Activated T-cell treated with anti-CD3 and anti-CD28 coated beads for 1 hour (primary cell): ENCODE measurements at places on chromosomes 3 and 15.
A peak's percentile ranks its signal among the peaks of the same experiment; 100 is the strongest.

- no peak for DNase-seq
Observed at GRCh38 chr3:69658514-69659140, 80.6 kb upstream of the MITF start.

GRCh38 chr3:48565591-48566400, 2.2 kb upstream of the UCN2 start:
- DNase-seq: no peak

DNA sequence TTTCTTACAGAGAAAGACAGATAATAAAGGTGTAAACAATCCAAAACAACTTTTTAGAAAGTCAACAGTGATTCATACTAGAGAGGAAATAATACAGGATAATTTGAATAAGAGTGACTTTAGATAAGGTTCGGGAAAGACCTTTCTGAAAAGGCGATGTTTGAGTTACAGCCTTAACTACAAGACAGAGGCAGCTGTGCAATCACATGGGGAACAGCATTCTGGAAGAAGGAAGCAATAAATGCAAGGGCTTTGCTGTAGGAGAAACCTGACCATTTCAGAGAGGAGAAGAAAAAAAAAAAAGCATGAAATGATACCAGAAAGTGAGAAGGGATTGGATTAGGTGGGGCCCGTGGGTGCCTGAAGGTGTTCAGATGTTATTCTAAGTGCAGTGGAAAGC, 200.6 kb upstream of the ATP11B start:
- DNase-seq: no peak

GRCh38 chr3:8436661-8437287, 64.8 kb upstream of the LMCD1 start:
- DNase-seq: no peak

GRCh38 chr3:125357032-125357658, 18.0 kb downstream of the ZNF148 start:
- DNase-seq: peak; percentile 49

DNA sequence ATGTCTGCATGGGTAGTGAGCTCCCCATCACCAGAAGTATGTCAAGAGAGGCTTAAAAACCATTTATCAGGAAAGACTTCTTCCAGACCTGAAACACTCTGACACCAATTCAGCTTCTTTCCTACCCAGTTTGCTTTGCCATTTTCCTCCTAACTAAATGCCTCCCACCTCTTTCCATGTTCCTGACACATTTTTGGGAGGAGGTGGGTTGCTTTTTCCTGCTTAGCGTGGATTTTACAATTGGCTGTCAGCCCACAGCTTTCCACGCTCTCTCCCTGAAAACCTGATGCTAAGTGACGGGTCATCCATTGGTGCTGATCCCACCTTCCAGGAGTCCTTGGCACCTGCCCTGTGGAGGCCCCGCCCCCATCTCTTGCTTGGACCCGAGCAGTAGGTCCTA, 264.9 kb upstream of the ST8SIA2 start:
- DNase-seq: no peak

DNA sequence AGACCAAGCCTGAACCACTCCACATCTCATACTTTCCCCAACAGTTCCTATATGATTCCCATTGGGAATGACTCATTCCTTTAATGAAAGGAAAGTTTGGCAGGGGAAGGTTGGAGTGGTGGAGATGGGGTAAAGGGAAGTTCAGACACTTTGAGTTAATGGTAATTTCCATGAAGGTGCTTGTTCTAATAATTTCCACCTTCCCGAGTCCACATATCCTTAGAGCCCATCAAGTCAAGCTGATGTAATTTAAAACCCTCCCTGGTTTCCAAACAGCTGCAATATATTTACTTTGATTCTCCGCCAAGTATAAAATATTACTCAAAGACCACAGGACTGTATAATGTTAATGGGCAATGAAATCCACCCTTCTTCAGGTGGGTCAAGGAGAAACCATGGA, 95.0 kb upstream of the GALNT15 start:
- no peak for DNase-seq

- no peak for DNase-seq
Observed at GRCh38 chr3:60708191-60708975, 542.9 kb downstream of the FHIT start.

- no peak for DNase-seq
Observed at GRCh38 chr15:87599616-87600015, 656.9 kb downstream of the NTRK3 start.

- DNase-seq: peak; percentile 97
Observed at GRCh38 chr15:68875377-68876116, 54.8 kb upstream of the SPESP1 start.

GRCh38 chr15:101258238-101259144, 6.6 kb upstream of the CHSY1 start:
- peak; percentile 47 for DNase-seq

DNA sequence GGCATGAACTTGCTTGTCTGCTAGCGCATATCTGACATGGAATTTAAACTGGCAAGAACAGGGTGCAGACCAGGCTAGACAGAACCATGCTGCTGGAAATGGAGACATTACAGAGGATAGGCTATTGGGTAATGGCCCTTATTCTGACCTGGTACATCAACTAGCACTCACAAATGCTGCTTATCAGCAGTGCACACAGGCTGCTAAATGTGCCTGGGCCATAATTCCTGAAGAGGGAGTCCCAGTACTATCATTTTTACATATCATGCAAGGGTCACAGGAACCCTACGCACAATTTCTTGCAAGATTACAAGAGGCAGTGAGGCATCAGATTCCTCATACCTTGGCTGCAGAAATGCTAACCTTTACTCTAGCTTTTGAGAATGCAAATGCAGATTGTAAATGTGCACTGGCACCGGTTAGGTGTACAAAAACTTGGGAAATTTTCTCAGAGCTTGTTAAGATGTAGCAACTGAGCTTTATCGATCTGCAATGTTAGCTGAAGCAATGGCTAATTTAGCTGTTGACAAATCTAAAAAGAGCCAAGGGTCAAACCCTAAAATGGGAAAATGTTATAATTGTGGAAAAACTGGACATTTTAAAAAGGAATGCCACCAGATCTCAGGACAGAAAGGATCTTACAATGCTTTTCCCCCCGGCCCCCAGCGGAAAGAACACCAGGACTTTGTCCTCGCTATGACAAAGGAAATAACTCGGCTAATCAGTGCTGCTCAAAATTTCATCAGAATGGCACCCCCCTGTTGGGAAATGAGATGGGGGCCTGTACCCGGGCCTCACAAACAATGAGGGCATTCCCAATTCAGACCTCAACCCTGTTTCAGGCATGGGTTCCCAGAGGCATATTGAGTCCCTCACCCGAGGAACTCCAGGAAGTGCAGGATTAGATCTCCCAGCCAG, 21.1 kb downstream of the CCRL2 start:
- no peak for DNase-seq

- DNase-seq: no peak
Observed at GRCh38 chr15:50244959-50245624, 20.4 kb downstream of the HDC start.

DNA sequence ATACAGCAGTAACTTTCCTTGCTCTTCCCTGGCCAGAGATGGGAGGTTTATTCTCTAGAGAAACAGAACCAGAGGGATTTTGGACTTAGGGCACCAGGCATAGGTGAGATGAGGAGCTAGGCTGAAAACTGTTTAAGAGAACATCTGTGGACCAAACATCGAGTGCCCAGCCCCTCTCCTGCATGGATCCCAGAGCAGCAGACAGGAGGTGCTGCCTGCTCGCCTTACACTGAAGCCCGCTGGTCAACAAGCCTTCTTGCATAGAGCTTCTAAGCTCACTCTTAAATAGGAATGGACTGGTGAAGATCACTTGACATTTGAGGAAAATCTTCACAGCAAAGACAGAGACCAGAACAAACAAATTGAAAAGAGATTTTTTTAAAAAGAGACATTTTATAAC, 41.2 kb downstream of the PARP15 start:
- DNase-seq: no peak

DNA sequence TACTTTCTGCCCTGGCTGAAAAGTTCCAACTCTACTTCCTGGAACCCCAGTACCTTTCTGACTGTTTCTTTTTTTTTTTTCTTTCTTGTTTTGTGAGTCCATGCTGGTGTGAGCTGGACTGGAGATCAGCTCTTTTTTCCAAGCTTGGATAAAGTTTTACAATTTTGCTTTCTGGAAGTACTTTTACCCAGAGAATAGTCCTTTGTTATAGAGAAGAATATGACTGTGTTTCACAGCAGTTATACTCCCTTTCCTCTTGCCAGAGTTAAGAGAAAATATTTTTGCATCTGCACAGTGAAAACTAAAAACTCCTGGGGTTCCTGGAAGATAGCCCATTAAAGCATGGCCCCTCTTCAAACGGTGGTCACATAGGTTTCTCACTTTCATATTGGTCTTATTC, 1100.6 kb downstream of the OTOL1 start:
- DNase-seq: no peak

DNA sequence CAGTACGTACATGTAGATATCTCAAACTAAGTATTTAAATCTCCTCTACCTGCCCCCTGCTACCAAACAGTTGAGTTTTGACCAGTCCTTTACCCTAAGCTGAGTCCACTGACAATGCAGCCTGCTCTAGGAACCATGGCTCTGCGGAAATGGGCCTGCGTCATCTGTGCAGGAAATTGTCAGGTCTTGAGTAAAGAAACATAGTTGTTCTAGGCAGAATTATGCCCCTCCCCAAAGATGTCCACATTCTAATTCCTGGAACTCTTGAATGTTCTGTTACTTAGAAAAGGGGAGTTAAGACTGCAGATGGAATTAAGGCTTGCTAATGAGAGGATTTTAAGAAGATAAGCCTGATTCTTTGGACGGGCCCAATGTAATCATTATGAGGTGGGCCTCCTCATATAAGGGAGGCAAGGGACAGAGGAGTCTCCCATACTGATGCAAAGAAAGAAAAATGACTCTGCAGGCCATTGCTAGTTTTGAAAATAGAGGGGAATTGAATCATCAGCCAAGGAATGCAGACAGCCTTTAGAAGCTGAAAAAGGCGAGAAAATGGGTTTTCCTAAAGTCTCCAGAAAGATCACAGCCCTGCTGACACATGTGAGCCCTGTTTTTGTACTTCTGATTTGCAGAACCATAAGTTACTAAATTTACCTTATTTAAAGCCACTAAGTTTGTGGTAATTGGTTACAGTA, 5.5 kb upstream of the VGLL3 start:
- DNase-seq: no peak

GRCh38 chr3:138775254-138775595, 59.5 kb downstream of the PIK3CB start:
- no peak for DNase-seq

GRCh38 chr15:66940368-66940767, 125.0 kb upstream of the SMAD3 start:
- no peak for DNase-seq

DNA sequence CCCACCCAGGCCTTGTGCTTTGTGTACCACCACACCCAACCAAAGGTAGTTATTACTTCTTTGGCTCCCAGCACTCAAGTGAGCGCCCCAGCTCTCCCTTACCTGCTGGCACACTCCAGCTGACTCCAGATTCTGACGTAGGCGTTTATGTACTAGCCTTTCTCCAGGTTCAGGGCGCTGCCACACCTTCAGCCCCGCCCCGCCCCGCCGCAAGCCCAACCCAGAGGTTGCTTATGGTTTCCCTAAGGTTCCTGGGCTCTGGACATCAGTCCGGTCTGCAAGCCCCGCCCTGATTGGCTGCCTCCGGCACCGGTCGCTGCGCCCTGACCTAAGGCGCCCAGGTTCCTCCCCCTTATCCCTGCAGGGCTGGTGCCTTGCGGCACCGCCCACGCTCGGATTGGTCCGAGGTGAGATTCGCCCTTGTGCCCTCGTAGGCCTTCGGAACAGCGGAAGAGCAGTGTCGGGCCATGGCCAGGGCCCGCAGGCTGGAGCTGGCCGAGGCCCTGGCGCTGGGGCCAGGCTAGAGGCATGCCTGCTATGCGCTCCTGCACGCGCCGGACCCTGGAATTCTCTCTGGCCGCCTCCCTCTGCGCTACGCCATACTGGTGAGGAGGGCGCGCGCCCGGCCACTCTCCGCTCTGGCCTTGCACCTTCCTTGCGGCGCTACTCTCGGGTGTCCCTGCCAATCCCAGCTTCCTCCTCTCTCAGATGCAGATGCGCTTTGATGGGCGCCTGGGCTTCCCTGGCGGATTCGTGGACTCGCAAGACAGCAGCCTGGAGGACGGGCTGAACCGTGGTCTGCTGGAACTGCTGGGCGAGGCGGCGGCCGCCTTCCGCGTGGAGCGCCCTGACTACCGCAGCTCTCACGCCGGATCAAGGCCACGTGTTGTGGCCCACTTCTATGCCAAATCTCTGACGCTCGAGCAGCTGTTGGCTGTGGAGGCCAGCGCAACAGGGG, 19.8 kb upstream of the NUDT16 start:
- DNase-seq: no peak

DNA sequence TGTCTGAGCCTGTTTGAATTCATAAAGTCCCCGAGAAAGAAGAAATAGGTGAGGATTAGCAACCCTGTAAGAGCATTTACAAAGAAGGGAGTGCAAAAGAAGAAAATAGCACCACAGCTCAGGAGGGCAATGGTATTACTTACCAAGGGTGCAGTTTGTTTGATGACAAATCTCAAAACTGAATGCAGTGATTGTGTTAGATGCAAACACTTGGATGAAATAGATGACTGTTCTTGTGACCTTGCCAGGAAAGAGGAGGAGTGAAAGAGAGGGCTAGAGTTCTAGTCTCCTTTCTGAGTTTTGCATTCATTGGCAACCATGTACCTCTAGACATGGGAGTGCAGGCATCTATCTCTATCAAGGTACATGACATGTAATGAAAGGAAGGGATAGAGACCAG, 1030.8 kb upstream of the CFAP20DC start:
- no peak for DNase-seq

DNA sequence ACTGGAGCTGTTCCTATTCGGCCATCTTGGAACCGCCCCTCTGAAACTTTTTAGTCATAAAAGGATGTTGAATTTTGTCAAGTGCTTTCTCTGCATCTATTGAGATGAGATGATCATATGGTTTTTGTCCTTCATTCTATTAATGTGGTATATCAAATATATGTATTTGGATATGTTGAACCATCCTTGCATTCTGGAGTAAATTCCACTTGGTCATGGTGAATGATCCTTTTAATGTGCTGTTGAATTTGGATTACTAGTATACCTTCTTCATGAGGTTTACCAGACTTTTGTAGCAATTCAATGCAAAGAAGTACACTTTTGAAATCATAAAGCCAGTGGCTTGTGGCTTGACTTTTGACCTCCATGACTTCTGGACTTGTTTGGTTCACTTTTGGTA, 33.4 kb upstream of the XRN1 start:
- no peak for DNase-seq

DNA sequence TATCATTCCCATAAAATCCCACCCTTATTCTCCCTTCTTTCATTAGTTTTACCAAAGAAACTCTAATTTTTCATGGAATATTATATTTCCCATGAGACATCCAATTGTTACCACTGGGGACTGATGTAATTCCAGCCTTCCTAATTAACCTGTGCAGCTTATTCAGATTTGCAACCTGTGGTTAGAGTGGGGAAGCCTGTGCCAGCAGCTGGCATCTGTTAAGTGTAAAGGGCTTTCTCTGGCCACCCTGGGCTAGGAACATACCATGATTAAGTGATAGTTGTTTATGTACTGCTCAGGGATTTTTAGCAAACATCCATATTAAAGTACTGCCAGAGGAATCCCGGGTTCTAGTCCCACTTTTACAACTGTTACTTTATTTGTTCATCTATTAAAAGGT, 78.2 kb downstream of the TPRG1 start:
- DNase-seq: no peak

- no peak for DNase-seq
Observed at GRCh38 chr3:101611023-101611422, 37.0 kb downstream of the PCNP start.
